Uterine smooth muscle cell (primary cell): ENCODE measurements at places on chromosomes 13 and 19. TPM values are rescaled to one million over a fixed set of nuclear protein-coding genes. Genes with fewer than 3 reads are reported as not detected.

The NCCRP1 gene
- total RNA-seq = not detected in 2 replicates

The SLC15A1 gene
- total RNA-seq = not detected in 2 replicates

The DHPS gene
- total RNA-seq = 65.7 and 70.2 TPM in 2 replicates

The URI1 gene
- total RNA-seq = 72.8 and 87.0 TPM in 2 replicates

The NXNL1 gene
- not detected in 2 replicates for total RNA-seq

The USHBP1 gene
- under 0.01 TPM in 1 of 2 replicates, not detected in the other for total RNA-seq
